ENCODE measurements at places on chromosomes 6 and 20.

DNA sequence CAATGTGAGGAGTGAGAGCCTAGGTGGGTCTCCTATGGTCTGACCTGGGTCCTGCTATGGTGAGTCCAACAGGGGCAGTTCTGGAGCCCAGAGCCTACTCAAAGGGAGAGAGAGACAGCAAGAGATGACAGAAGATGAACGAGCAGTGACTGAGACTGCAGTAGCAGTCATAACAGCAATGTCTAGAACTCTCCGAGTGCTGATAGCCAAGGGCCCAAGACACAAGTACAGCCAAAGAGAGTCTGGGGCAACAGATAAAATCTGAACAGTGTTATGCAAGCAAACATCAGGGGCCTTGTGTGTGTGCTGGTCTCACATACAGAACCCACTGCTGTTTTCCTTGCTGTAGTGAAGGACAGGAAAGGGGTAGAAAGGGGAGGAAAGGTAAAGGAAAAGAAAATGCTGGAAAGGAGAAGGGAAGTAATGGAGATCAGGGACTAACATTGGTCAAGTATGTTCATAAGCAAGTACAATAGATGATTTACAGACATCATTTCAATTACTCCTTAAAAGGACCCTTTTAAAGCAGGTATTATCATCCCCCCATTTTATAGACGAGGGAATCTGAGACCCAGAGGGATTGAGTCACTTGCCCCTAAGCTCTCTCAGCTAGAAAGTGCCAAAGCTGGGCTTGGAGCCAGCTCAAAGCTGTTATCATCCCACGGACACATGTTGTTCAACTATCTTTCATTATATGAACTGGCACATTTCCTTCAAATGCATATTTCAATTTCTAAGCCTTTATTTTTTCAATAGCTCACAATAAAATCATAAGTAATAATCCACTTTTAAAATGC, 182.3 kb upstream of the RAB32 start:
- DNase-seq: peak; percentile 70

DNA sequence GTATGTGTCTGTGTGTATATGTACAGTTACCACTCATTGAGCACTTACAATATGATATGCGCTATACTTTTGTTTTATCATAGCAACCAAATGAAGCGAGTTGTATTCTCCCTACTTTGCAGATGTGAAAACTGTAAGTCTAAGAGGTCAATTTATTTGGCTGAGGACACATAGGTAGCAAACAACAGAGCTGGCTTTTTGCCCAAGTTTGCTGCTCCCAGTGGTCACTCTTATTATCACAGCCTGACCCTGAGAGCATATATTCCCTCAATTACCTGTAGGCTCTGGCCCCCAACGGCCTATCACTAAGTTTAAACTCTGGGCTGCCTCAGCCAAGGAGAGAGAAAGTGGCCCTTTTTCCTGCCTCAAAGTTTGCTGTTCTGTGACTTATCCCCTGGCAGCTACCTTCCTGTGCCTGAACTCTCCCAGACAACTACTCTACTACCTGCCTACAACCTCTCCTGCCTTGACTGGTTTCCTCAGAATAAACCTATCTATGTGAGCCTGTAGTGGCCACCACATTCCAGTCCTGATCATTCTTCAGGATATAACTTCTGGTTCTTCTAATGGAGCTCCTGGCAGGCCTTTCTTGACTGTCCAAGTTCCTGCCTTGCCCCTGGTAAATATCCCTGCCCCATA, 221.8 kb downstream of the FRK start:
- DNase-seq: peak; percentile 49

DNA sequence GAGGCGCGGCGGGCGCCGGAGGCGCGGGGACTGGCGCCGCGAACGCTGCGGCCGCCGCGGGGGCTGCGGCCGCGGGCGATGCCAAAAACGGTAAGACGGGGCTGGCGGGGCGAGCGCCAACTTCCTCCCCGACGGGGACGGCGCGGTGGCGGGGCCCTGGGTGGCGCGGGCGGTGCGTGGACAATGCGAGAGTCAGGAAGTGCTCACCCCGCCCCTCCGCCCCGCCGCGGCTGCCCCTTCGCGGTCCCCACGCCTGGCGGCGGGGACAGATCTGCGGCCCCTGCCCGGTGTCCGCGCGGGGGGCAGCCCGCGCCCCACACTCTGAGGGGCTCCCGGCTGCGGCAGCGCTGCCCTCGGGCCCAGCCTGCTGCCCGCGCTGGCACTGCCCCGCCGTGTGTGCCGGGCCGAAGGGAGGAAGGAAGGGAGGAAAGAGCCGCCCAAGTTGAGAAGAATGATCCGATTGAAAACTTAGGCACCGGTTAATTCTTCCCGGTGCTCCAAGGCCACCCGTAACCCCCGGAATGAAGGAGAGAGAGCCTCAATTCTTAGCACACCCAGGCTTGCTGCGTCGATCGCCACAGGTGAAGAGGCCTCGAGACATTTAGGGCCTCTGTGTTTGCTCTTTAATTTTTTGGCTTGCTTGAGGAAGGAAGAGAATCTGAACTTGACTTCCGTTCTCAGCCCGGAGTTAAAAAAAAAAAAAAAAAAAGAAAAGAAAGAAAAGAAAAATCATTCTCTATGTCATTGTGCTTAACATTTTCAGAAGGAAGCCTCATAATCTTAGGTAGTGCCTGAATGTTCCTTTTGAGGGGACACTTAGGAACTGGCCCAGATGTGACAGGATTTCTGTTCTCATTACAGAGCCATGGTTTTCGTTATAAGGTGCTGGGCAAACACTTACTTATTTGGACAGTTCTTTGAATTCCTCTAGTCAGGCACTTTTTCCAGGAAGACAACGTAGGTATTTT, 982 bp downstream of the HECA start:
- no peak for DNase-seq

- no peak for DNase-seq
Observed at GRCh38 chr6:104629826-104630225, 229.9 kb downstream of the HACE1 start.

DNA sequence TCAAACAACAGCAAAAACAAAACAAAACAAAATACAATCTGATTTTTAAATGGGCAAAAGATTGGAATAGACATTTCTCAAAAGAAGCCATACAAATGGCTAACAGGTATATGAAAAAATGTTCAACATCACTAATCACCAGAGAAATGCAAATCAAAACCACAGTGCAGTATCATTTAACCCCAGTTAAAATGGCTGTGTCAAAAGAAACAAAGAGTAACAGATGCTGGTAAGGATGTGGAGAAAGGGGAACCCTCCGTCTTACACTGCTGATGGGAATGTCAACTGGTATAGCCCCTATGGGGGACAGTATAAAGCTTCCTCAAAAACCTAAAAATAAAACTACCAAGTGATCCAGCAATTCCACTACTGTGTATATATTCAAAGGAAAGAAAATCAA, 10.9 kb upstream of the NELFCD start:
- no peak for DNase-seq

DNA sequence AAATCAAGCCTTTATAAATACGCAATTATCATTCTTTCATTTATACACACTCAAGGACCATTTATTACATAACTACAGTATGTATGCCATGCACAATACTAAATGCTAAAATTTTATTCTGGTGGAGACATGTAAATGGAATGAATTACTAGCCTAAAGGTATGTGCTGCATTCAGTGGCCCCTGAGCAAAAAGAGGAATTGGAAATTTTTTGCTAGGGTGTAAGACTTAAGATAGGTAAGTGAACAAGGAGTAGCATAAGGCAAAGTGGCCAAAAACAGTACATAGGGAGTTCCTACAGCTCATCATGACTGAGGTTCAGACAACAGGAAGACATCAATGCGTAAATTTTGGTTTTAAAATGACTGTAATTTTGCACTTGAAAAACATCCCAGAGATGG, 2.3 kb upstream of the MTFR2 start:
- no peak for DNase-seq
